ENCODE measurements at places on chromosomes 2 and 18. TPM values are rescaled to one million over a fixed set of nuclear protein-coding genes. Genes with fewer than 3 reads are reported as not detected.

The TM4SF20 gene
- not detected for total RNA-seq

The NPHP1 gene
- total RNA-seq = 7.3 TPM

The ZDBF2 gene
- 31.4 TPM for total RNA-seq

The EPB41L5 gene
- 97.0 TPM for total RNA-seq

The NT5C1B gene
- not detected for total RNA-seq

The CNGA3 gene
- 1.2 TPM for total RNA-seq

The CNDP1 gene
- under 0.01 TPM for total RNA-seq

The ANTXR1 gene
- total RNA-seq = 8.2 TPM

DNA sequence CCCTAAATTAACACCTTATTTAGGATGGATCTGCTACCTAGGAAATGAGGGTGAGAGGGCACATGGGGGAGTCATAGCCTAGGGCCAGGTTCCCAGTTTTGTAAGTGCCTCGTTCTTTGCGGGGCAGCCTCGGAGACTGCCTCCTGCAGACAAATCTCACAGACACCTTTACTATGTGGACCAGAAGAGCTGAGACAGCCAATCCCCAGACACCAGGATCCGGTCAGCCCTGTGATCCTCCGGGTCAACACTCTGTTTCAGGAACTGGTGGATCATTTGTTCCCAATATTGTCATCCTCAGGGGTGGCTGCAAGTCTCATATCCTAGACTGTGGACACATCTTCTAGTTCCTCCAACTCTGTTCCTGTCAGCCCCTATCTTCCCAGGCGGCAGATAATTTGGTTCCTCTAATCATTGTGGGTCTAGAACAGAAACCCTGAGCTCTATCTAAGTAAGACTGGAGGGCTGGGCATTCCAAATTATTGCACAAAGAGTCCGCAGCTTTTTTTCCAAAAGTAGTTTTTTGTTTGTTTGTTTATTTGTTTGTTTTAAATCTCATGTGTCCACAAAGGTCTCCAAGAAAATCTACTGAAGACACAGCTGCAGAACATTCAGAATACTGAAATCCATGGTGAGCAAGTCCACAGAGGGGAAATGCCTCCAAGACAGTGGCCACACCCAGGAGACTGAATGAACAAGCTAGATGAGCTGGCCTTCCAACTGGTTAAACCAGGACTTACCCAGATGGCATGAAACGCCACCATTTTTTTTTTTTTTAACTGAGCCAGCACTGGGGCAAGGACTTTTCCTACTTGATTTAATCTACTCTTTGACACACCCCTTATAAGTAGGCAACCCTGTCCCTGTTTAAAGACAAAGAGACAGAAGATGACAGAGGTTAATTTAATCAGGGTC is 6.2 kb upstream of the GDF7 start:
- DNase-seq = no peak

DNA sequence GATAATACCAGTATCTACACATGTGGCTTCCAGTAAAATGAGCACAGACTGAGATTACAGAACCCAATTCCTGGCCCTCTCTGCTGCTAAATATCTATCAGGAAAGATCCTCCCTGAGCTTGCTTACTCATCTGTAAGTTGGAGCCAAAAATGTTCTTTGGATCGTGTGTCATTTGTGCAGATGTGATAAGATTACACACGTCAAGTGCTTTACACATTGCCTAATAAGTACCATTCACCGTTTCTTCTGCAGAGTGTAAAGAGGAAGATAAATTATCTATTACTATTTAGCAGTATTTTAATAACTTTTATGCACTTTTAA is 23.2 kb upstream of the SLC20A1 start:
- DNase-seq = no peak

DNA sequence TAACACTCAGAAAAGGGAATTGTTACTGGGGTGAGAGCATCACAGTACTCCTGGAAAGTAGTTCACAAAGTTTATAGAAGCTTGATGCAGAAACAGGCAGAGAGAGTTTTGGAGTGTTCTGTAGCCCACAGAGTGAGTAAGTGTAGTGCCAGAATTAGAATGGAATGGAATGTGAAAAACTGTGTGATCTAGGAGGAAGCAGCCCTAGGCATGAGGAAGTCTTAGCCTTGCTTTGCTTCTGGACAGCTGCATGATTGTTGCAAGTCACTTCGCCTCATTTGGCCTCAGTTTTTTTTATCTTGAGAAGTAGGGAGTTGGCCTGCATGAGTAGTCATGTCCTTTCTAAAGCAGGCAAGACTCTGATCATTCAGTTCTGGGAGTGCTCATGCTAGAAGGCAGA is 10.9 kb downstream of the SERPINB12 start:
- DNase-seq = peak; percentile 5

GRCh38 chr2:120847700-120848321 is 112.1 kb downstream of the GLI2 start:
- DNase-seq = no peak

DNA sequence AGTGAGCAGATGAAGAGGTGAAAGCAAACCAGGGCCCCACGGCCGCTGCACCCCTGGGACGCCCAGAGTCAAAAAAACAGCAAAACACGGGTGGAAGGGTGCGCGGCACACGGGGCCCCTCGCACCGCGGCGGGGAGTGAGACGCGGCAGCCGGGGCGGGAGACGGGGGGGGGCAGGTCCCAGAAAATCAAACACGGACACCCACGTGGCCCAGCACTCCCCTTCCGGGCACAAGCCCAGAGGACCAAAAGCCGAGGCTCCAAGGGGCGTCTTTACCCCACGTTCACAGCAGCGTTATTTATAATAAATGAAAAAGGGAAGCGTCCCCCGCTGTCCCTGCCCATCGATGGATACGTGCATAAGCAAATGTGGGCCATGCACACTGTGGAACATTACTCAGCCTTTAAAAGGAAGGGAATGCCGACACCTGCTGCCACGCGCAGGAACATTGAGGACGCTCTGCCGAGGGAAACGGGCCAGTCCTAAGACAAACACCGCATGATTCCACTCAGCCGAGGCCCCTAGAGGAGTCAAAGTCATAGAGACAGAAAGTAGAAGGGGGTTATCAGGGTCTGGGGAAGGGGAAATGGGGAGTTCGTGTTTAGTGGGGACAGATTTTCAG is 677 bp upstream of the COPS9 start:
- no peak for DNase-seq

DNA sequence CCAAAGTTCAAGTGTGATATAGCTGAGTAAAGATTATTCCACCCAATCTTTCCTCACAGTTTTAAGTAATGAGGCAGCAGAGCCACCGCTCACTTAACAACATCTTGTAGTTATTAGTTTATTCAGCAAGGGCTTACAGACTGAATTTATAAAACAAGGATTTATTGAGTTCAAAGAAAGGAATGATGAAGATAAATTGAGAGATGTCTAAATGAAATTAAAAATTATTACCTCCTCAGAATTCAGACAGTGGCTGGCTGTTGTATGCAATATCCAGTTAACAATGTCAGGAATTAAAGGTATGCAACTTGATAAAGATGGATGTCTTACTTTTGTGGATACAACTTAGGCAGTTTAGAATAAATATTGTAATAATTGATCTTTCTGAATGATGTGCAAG is 927.3 kb upstream of the CDH2 start:
- no peak for DNase-seq

- no peak for DNase-seq
Measured at GRCh38 chr2:206255003-206255402, 19.5 kb upstream of the ZDBF2 start.

DNA sequence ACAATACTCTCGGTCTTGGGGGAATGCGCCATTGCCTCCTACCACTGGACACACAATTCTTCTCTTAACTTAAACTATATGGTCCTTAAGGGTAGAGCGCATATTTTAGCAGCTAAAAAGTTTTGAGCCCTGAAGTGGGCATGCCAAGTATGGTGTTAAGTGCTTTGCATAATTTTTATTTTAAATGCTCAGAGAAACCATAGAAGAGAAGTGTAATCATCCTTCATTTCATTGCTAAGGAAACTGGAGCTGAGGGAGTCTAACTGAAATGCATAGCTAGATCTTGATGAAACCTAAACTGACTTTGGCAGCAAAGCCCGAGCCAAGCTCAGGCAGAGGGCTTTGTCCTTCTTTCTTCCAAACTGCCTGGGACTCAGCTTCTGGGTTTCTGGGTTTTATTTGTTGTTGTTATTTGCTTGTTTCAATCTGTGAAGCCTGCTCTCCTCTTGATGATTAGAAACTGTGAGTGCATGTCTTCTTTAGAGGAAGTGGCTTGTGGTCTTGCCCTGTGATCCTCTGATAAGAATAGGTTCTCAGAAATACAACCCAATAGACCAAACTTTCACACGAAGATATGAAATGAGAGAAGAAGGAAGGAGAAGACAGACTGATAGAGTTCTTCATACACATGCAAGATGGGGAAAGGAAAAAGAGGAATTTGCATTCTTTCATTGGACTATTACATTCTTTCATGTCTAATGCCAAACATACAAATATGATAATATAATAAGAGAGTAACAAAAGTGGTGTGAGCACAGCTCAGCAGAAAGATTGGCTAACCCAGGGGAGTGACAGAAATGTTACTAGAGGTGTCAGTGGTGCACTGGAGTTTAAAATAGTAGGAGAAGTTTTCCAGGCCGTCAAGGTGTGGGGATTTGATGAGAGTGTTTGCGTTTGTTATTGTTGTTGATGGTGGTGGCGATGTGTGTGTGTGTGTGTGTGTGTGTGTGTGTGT is 7.5 kb upstream of the RNF144A start:
- DNase-seq = no peak

- DNase-seq = no peak
Measured at GRCh38 chr2:211055438-211055837, 499.0 kb downstream of the CPS1 start.

- DNase-seq = no peak
Measured at GRCh38 chr18:24475926-24476589, 15.6 kb downstream of the HRH4 start.

GRCh38 chr2:3742743-3743508 is 39.6 kb downstream of the DCDC2C start:
- DNase-seq = no peak

GRCh38 chr2:57821088-57821487 is 225.5 kb upstream of the VRK2 start:
- DNase-seq = no peak

- DNase-seq = no peak
Measured at GRCh38 chr2:216023055-216023648, 9.8 kb upstream of the MREG start.

DNA sequence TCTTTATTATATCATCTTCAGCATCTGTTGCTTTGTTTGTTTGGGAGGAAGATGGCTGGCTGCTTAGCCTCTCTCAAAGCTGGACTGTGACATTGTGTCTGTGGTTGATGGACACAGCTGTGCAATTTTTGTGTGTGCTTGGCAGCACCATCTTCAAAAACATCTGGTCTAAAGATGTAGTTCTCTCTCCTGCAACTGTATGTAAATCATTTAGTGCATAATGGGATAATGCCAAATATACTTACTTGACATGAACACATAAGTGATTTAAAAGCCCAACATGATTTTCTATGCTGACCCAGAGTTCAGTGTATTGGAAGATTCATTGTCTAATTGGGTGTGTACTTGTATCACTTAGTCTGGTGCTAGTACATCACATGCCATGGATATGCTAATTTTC is 112.2 kb downstream of the MAP4K4 start:
- DNase-seq = no peak

DNA sequence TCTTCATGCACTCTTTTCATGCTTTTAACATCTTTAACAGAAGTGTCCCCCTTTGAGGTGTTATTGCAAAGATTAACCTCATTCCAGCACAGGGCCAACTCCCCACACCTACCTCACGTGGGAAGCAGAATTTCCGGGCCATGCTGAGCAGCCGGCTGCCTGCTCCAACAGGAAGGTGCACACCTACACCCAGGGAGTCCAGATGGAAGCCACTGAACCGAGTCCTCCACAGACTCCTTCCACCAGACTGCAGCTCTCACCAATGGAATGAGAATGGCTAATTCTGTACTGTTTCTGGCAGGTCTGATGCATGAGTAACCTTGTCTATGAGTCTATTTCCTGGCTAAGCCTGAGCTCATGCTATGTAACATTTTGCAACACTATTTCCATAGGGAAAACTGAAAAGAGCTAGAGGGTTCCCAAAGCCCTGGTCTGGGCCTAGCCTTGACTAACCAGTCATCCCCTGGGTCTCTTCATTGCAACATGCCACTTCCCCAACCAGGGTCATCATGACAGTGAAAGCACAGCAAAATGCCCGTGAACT is 11.0 kb downstream of the ERFE start:
- no peak for DNase-seq

DNA sequence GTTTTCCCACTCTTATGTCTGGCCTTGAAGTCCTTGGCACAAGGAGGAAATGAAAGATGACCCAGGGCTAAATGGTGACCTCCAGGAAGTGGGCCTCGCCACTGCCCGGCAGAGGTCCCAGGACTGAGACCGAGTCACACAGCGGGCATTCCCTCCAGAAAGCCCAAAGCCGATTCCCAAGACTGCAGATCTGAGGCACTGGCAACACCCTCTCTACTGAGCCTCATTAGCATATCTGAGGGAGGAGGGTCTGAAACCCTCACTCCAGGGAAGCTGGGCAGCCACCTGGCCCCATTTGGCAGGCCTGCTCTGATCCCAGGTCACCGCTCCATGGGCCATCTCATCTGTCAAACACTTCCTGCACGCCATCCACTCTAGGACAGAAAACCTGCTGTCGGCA is 29.1 kb downstream of the FAM178B start:
- no peak for DNase-seq

DNA sequence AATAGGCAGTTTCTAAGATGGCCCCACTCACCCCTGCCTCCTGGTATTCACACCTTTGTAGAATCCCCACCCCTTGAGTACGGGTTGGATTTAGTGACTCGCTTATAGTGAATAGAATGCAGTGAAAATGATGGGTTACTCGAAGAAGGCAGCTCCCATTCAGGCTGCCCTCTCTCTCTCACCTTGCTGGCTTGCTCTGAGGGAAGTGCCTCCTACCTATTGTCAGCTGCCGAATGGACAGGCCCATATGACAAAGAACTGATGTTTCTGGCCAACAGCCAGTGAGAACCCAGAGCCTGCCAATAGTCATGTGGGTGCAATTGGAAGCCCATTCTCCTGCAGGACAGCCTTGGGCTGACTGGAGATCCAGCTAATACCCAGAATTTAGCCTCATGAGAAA is 22.1 kb upstream of the RNF103 start:
- no peak for DNase-seq

- DNase-seq = no peak
Measured at GRCh38 chr2:10327896-10328669, 25.4 kb downstream of the HPCAL1 start.

DNA sequence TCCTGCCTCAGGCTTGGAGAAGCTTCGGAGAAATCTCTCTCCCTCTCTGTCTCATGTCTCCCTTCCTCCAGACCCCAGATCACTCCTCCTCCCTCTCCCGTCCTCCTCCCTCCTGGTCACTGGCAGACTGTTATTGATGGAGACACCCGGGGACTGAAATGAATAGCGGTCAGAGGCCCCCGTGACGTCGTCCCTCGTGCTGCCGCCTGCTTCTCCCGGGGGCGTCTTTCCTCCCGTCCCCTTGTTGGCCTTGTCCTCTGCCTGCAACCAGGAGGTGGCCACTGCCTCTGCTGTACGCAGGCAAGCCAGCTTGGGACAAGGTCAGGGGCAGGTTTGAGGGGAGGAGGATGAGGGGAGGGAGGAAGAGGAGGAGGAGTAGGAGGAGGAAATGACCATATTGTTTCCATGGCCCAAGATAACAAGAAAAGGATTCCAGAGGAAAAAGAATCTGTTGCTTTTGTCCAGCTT is 78.2 kb downstream of the CELF4 start:
- DNase-seq = no peak

- DNase-seq = no peak
Measured at GRCh38 chr2:227378371-227378782, 729 bp downstream of the TM4SF20 start.

Measured in frontal cortex (tissue), 4 donors.